ENCODE measurements at places on chromosomes 6 and 20.

DNA sequence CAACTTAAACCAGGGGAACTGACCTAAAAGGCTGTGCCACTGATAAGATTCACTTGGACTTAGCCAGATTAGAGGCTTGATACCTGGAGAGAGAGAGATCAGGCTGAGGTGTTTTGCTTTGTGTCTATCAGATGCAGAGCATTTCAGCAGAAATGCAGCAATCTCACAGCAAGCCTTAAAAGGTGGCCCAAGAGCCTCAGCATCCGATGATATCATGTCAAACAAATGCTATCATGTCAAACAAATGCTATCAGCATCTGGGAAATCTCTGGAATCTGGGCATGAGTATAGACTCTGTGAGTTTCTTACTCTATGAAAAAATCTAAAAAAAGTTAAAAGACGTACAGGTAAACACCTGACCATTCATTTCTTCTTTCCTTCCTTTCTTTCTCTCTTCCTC lies 718.9 kb downstream of the EYS start:
- no peak for DNase-seq

DNA sequence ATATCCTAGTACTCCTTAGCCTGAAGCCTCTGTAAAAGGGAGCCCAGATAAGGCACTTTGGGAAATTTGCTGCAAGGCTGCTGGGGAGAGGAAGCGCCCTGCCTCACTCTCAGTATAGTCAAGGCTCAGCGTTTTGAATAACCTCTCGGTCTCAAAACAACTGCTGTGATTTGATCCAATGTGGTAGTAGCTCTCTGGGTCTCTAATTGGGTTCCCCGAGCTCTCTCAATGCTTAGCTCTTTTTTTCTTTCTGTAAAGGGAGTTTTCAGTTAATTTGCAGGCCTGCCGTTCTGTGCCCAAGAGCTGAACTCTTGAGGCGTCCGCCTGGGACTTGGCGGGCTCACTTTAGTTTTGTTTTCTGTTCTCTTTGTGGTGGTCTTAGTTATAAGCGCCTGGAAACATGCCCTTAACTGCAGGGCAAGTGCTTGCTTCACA lies 41.2 kb downstream of the ZHX3 start:
- no peak for DNase-seq

GRCh38 chr6:111979633-111980032 lies 74.3 kb upstream of the CCN6 start:
- no peak for DNase-seq

DNA sequence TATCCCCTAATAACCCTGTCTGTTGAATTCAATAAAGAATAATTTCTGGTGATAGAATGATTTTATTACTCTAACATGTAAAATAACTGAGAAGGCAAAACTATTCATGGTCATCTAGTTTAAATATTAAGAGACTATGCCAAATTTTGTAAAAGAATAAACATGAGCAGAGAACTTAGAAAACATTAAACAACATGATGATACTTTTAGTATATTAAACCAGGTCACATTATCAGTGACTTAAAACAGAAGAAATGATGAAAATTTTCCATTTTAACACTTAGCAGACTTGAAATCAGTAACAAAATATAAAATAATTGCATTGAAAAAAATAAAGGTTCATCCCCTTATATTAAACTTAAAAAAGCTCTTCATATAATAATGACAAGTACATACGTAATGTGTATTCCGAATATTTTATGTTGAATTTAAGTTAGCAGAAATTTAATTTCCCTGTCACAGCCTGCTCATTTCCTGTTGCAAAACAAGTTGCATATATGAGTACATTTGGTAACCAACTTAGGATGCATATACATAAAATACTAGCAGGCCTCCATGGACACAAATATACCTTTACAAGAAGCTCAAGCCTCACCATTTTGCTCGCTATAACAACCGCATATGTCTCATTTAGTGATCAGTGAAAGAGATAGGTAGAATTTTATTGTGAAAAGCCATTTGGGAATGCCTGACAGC lies 40.6 kb downstream of the DTNBP1 start:
- no peak for DNase-seq

- no peak for DNase-seq
Measured at GRCh38 chr20:12528591-12529041, 480.2 kb upstream of the SPTLC3 start.

DNA sequence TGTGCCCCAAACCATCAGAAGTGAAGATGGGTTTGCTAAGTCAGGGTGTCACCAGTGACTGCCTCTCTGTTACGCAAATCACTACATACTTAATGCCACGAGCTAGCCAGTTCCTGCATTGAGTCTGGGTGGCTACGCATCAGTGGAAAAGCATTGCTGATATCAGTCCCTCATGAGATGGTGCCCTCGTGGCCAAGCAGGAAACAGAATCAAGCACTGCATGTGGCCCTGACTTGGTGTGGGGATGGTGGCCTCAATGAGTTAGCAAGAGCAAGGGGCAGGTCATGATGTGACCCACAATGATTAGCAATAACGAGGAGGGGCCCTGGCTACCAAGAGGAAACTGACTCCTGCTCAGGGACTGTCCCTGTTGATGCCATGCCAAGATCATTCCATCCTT lies 51.6 kb upstream of the FNDC1 start:
- DNase-seq = no peak

- DNase-seq = no peak
Measured at GRCh38 chr6:122406187-122406586, 6.7 kb downstream of the HSF2 start.

DNA sequence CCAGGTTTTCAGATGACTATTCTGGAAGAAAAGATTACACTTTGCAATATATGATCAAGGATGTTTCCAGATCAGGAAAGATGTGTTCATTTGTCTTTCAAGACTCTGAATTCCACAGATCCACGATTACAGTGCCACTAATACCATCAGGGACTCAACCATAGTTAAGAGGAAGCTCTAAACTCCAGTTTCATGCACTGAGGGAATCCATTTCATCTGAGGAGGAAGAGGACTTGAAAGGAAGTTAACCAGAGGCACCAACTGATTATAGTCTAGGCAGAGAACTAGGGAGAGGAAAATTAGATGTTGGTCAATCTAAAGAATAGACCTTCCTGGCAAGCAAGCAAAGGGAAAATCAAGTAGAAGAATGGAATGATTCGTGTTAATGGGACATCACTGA lies 218.3 kb upstream of the PRDM1 start:
- DNase-seq = no peak

- DNase-seq = no peak
Measured at GRCh38 chr6:162181111-162181510, 546.5 kb downstream of the PRKN start.

GRCh38 chr6:149840345-149841075 lies 23.6 kb downstream of the LRP11 start:
- DNase-seq = no peak

GRCh38 chr6:82987416-82987815 lies 78.2 kb downstream of the UBE3D start:
- DNase-seq = no peak

- DNase-seq = no peak
Measured at GRCh38 chr6:108632441-108632840, 71.7 kb downstream of the FOXO3 start.

GRCh38 chr6:170114956-170115855 lies 175.7 kb downstream of the DLL1 start:
- no peak for DNase-seq

DNA sequence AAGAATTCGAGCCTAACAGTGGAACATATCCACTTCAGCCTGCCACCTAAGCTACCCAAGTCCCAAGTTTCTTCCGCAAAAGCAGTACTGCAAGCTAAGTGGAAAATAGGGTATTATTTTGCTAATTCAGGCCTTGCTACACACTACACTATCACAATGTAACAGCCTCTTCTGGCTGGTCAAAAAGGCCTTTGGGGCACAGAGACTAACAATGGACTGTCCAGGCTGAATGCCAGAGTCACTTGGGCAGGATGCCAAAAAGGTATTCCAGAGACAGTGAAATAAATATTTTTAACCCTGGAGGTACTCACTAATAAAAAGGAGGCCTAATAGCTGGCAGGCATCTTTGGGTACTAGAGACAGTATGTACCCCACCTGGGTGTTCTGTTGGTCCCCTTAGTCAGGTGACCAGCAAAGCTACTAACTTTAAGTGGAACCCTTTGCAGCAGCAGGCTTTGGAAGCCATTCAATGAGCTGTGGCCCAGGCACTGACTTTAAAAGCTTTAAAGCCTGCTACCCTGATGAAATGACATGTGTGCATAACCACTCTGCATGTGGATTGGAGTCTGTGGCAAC lies 692.1 kb downstream of the HTR1B start:
- no peak for DNase-seq

GRCh38 chr6:45494416-45495135 lies 116.8 kb upstream of the SUPT3H start:
- DNase-seq = no peak

DNA sequence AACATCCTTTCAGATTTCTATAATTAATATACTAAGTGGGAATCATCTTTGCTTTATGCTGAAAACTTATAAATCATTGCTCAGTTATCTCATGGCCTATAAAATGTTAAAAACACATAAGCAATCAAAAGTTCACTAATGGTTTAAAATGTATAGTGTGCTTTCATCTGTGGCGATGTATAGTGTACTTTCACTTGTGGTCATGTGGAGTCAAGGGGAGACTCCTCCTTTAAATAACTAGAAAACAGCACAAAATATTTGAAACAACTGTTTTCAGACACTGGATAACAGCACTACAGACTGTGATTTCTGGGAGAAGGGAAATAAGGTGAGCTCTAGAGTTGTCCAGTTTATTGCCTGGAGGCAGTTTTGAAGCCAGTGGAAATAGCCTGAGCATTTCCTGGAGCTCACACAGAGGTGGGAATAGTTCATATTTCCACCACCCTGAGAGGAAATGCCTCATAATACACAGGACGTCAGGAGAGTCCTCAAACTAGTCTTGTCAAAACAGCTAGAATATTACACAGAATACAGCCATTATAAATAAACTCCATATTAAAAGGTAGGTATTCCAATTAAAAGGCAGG lies 89.4 kb downstream of the CEP162 start:
- DNase-seq = no peak

DNA sequence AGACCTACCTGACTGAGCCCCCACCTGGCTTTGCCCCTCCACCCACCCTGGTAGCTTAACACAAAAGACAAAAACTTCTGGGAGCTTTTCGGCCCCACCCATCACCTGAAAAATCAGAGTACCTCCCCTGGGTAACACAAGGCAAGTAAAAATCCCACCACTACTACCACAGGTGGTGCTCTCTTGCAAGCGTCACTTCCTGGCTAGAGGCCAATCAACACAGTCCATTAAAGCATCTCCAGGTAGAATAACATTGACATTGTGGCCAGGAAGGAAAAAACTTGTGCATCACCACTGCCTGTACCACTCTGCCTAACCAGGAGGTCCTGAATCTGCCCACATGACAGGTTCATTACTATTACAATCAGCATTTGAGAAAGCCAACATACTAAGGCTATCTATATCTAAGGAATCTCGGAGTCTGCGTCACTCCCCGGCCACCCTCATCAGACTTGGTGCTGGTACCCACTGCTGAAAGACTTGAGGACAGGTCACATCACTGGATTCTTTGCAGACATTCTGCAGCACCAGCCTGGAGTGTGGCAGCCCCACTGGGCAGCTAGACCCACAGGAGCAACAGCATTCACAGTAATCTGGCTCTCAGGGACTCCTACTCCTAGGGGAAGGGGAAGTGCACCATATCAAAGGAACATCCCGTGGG lies 125.9 kb downstream of the CDK19 start:
- no peak for DNase-seq

GRCh38 chr6:116370760-116371119 lies at the start of gene DSE:
Gene DSE, plus strand, starts transcription at chr6:116370947. Its CDS starts 28,304 bp downstream, at chr6:116399251.
- no peak for DNase-seq

DNA sequence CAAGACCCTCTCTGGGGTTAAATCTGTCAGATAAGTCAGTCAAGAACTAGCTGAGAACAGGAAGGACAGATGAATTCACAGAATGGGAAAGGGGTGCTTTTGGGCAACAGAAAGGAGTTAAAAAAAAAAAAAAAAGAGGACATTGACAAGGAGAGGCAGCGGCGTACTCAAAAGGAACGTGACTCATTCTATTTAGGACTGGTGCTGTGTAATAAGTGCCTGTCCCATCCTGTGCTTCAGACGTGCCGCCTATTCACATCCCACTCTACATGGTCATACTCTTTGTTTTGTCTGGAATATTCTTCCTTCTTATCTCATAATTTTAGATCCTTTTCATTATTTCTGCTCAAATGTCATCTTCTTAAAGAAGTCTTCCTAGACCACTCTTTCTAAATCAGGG lies 101.1 kb upstream of the EMILIN3 start:
- no peak for DNase-seq

GRCh38 chr20:21982559-21982958 lies 277.1 kb downstream of the PAX1 start:
- DNase-seq = no peak

- DNase-seq = no peak
Measured at GRCh38 chr6:16204653-16205376, 33.6 kb upstream of the GMPR start.

DNA sequence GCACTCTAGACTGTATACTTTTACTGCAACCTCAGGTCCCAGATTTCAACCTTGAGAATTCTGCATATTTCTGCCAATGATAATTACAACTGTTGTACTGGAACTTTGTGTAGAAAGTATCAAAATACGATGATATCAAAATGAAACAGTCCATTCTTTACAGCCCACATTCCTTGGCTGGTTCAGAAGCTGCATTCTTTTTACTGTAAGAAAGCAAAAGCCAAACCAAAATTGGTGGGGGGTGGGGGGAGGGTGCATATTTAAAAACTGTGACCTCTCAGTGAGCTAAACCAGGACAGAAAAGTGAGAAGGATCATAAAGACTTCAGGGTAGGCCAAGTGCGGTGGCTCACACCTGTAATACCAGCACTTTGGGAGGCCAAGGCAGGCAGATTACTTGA lies 41.8 kb upstream of the UBR2 start:
- no peak for DNase-seq

DNA sequence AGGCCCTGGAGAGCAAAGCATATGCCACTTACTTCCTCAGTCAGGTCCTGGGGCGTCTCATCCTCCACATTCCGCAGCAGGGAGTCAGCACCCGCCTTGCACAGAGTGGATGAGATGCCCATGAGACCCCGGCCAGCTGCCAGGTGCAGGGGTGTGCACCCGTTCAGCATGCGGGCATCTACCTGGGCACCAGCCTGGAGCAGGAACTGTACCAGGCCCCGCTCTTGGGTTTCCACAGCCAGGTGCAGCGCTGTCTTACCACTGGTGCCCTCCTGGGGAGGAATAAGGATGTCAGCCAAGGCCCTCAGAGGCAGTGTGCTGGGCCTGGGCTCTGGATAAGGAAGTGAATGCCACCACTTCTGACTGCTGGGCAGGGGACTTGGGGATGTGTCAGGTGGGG lies 2.7 kb upstream of the SLC35B2 start:
- no peak for DNase-seq

GRCh38 chr20:42024653-42025052 lies 406.5 kb upstream of the CHD6 start:
- DNase-seq = no peak
